ENCODE measurements at places on chromosomes 7 and 10.

- DNase-seq = no peak
Observed at GRCh38 chr10:124543146-124543545, 81.5 kb downstream of the LHPP start.

DNA sequence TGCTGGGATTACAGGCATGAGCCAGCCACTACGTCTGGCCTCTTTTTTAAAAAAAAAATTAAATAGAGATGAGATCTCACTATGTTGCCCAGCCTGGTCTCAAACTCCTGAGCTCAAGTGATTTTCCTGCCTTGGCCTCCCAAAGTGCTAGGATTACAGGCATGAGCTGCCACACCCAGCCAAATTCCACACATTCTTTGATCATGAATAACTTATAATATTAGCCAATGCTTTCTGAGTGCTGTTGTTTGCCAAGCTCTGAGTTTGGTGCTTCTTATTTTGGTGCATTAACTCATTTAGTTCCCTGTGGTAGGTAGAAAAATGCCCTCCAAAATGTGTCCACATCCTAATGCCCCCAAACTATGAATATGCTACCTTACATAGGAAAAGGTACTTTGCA is 47.2 kb upstream of the MKI67 start:
- DNase-seq = peak; percentile 32

GRCh38 chr7:5599543-5600200 is 176.0 kb upstream of the TNRC18 start:
- DNase-seq = no peak

DNA sequence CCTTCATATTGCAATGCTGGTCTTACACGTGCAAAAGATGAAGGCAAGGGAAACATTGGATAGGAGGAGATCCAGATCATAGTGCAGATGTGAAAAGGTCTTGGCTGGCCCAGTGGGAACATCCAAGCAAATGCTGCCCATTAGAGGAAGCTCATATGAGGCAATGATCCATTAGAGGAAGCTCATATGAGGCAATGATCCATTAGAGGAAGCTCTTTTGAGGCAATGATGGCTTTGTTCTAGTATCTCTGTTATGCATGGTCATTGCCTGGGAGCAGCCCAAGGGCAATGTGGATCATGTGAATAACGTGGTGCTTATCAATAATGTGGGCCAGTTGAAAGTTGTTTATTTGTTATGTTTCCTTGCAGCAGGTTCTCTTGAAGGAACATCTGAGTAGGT is 37.8 kb downstream of the STEAP4 start:
- DNase-seq = no peak

- no peak for DNase-seq
Observed at GRCh38 chr10:75655791-75656451, 224.5 kb downstream of the LRMDA start.

DNA sequence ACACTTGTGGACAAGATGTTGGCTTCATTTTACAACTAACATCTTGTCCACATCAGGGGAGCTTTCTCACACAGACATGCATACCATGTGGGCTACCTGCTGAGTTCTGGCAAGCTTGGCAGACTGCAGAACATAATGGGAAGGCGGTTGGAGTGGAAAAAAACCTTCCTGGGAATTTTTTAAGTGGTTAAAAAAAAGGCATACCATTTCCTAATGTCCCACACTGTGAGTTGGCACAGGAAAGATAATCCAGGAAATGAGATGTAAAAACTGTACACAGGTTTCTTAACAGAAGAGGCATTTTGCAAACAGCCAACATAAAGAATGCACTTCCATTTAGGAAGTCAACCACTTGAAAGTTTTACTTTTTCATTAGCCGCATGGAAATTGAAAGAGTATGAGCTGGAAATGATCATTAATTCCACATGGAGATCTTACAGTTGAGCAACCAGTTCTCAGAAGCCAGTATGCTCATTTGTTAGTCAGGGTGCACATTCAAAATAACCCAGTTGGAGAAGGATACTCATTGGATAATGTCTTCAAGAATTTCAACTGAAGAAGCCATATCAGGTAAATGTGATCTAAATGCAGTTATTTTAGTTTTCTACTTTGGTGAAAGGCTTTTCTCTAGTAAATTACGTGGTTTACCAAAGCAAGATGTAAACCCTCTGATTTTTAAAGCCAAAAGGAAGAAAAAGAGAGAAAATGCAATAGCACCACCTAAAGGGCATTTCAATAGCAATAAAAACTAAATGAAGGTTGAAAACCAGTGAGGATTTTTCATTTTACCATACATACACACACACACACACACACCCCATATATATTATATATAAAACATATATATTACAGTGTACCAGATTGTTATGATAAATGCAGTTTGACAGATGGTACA is 194.0 kb downstream of the TAX1BP1 start:
- DNase-seq = peak; percentile 71

DNA sequence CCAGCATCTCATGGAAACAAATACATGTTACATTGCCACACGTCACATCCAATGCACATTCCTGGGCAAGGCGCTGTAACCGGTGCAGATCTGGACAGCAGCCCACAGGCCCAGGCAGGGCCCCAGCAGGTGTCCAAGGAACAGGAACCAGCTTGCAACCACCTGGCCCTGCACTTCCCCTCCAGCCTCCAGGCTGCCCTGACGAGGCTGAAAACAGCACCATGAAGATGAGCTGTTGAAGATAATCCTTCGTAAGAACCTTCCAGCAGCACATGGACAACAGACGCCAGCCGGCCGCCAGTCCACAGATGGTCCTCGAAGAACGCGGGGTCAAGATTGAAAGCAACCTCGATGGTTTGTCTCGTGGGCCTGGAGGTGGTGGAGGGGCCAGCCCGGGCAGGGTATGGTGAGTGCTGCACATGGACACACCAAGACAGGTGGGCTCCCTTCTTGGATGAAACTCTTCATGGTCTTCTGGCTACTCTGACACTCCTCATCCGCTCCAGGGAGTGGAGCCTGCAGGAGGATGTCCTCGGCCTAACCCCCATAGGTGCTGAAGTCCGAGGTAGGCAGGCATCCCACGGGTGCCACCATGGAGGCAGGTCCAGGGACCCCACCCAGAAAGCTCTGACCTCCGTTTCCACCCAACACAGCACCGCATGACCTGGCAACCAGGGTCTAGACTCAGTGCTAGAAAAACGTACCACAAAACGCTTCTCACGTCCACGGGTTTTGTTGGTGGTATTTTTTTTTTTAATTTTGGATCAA is 22.9 kb downstream of the PDGFA start:
- no peak for DNase-seq

DNA sequence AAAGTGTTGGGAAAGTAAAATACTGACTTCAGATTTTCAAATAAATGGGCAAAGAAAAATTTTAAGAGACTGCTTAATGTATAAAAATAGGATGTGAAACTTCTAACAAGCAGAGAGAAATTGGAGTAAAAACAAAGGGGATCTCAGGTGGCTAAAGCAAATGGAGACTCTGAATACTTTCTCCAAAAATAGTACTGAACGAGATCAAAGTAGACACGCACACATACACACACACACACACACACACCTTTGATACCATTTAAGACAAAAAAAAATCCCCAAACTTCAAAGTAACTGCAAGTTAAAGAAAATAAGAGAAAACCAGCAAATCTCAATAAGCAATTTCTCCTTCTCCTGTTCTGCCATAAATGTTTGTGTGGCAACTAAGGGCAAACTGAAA is 307.3 kb downstream of the CRPPA start:
- DNase-seq = no peak

- DNase-seq = no peak
Observed at GRCh38 chr10:10361301-10361885, 656.3 kb upstream of the CELF2 start.

GRCh38 chr10:117373823-117374505 is 1.3 kb downstream of the PDZD8 start:
- DNase-seq = no peak

DNA sequence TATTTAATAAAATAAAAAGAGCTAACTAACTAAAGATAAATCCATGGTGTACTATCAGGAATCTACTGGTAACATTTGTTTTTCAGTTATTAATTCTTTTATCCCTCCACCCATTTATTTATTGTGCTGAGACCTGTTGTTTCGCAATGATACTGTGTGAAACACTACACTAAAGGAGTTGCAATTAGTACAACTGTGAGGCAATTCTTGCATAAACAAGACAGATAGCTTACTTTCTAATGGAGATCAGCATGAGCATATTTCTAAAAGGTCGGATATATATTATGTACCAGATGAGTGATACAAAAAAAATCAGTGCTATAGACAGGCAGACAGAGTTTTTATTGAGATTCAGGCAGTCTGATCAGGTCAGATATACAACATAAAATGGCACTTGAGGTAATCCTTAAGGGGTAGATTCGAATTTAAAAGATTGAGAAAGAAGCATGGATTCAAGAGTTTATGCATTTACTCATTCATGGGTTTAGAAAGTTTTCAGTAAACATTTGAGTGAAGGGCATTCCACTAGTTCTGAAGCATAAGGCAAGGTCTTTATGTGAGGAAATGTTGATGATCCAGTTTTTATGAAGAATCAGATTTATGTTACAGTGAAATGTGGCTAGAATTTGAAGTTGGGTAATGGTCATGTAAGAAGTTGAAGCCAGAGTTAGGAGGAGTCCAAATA is 147.6 kb downstream of the POLR1F start:
- no peak for DNase-seq

- peak; percentile 63 for DNase-seq
Observed at GRCh38 chr10:73480158-73480557, 15.7 kb downstream of the PPP3CB start.
